ENCODE measurements at places on chromosomes 12 and 14.

DNA sequence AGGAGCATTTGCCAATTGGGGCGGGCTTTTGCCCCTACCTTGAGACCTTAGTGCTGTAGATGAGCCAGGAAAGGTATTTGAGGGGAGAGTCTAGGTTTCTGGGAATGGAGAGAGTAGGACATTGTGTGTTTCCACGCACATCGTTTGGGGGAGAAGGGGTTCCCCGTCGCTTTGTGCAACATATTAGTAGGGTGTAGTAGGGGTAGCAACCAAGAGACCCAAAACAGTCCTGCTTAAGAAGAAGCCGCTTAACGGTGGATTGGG is 694 bp upstream of the PTGES3 start:
- DNase-seq = no peak

- DNase-seq = no peak
These were observed 4.8 kb downstream of the LACRT start for GRCh38 chr12:54629925-54630324.

DNA sequence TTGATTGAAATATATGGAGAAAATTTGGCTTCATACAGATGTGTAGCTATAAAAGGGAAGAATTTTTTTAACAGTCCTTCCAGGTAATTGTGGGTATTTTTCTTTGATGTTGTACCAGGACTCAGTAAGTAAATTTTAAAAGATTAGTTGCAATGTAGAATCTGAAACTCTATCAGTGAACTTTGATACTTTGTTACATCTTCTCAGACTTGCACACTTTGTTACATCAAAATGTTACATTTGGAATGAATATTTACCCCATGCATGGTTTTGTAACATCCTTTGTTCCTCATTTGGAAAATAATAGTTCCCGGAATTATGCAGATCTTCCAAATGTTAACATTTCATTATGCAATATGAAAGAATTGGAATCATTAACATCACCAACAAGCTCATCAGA is 13.8 kb downstream of the MTHFD1 start:
- DNase-seq = no peak

DNA sequence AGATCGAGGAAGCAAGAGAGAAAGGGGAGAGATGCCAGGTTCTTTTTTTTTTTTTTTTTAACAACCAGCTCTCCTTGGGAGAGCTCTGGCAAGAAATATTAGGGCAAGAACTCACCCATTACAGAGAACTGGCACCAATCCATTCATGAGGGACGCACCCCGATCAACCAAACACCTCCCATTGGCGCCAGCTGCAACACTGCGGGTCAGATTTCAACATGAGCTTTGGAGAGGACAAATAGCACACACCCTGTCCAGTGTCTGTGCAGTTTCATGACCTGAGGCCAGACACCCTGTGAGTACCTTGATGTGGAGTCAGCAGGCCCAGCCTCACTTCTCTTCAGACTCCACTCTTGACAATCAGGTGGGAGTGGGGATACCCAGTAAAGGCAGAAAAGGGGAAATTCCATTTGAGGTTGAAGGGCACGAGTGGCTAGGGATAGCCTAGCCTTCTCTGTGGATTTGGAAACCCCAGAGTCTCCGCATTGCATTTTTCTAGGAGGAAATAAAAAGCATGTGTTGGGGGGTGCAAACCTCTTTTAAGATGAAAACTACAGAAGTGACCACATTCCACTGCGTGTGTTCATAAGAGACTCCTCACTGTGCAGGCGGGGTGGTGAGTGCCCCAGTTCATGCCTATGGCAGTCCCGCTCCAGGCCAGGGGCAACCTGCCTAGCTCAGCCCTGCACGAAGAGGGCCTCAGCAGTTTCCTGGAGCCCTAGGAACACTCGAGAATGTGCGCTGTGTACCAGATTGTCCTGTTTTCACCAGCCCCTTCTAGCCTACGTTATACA is 42.4 kb upstream of the GPATCH2L start:
- no peak for DNase-seq

GRCh38 chr12:47383942-47384341 is 304.2 kb upstream of the AMIGO2 start:
- DNase-seq = no peak

DNA sequence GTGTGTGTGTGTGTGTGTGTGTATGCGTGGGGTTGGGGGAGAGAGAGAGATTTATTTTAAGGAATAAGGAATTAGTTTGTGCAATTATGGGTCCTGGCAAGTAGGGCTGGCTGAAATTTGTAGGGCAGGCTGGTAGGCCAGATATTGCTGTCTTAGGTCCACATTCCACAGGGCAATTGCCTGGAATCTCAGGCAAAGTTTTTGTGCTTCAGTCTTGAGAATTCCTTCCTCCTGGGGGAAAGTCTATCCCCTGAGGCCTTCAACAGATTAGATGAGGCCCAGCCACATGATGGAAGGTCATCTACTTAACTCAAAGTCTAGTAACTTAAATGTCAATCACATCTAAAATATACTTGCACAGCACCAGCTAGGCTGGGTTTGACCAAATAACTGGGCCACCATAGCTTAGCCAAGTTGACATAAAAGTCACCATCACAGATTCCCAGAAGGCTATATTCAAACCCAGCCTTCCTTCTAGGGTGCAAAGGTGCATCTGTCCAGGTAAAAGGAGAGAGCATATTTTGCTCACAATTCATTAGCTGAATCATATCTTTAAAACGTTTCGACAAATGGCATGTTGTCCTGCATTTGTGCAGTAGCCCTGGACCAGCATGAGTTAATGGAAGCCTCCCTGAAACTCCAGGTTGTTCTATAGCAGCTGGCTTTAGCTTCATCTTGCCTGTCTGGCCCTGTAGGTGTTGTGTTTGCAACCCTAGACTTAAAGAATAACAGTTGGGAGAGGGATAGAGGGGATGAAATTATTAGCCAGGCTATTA is 63.1 kb downstream of the C14orf132 start:
- DNase-seq = no peak

GRCh38 chr14:63266106-63266505 is 52.6 kb downstream of the GPHB5 start:
- no peak for DNase-seq

- DNase-seq = no peak
These were observed 13.6 kb downstream of the RPS6KL1 start for GRCh38 chr14:74909501-74909900.

- no peak for DNase-seq
These were observed 78.5 kb downstream of the DICER1 start for GRCh38 chr14:95078867-95079266.

DNA sequence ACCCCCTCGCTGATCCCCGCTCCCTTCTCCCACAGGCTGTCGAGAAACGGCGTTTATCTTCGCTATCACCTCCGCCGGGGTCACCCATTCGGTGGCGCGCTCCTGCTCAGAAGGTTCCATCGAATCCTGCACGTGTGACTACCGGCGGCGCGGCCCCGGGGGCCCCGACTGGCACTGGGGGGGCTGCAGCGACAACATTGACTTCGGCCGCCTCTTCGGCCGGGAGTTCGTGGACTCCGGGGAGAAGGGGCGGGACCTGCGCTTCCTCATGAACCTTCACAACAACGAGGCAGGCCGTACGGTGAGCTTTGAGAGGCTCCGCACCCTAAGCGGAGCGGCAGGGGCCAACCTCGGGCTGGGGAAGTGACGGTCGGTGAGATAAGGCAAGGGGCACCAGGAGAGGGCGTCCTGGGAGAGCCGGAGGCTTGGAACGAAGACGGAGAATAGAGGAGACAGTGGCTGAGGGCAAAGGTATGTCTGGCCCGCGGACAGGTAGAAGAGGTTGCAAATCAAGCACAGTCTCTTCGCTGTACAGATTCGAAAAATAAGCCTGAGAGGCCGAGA is 2.3 kb downstream of the WNT1 start:
- no peak for DNase-seq

DNA sequence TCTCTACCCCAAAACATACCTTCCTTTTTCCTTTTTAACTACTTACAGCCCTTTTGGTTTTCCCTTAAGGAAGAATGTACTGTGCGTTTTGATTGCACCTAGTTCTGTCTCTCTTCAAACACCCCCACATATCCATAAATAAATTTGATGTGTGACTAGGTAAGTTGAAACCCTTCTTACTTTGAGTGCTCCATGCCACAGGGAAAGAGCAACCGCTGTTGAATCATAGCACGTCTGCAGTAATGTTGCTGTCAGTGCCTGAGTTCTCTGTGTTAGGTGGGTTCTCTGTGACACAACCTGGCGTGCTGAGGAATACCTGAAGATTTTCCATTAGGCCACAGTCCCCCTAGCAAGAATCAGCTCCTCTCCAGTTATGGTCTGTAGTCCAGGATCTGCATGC is 102.1 kb downstream of the FIGNL2 start:
- DNase-seq = no peak

GRCh38 chr14:94646066-94646465 is 33.9 kb downstream of the SERPINA3 start:
- no peak for DNase-seq

GRCh38 chr12:102504280-102504679 is 23.9 kb upstream of the IGF1 start:
- no peak for DNase-seq

GRCh38 chr14:90842726-90843125 is 26.5 kb upstream of the TTC7B start:
- DNase-seq = no peak

- no peak for DNase-seq
These were observed 259.1 kb downstream of the PCNX1 start for GRCh38 chr14:71166180-71166837.

DNA sequence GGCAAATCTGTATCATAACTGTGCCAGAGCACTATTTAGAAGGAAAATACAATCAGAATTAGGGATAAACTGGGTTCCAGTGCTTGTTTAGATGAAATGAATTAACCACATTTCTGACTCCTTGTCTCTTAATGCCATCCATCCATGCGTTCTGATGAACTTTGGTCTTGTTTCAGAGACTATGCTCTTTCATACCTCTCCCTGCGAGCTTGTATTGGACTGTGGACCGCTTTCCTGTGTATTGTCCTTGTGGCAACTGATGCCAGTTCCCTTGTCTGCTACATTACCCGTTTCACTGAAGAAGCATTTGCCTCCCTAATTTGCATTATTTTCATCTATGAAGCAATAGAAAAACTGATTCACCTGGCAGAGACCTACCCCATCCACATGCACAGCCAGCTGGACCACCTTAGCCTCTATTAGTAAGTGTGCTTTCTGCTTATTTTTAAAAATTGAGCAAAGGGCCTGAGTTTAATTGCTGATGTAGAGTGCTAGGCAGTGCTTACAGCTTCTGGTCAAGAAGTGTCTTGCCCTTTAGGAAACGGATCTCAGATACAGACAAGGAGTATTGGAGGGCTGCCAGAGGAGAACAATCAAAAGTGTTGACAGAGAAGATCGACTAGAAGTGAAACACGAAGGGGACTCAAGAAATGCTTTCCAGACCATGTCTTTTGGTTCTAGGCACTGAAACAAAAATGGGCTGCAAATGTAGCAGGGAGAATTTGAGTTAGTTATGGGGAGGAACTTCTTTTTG is 46.7 kb downstream of the SLC4A8 start:
- no peak for DNase-seq

DNA sequence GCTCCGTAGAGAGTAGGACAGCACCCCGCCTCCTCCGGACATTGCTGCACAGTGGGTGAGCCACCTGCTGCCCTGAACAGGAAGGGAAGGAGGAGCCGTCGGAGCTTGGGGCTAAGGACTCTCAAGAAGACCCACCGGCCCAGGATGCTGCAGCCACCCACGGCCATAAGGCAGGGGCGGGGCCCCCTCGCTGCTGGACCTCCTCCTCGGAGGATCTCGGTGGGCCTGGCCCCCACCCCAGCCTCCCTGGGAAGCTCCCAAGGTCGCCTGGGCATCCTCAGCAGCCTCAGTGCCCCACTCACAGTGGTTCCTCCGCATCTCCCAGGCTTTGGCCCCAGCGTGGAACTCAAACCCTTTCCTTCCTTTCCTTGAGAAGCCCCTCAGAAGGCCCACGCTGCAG is 68.6 kb upstream of the DIO3 start:
- no peak for DNase-seq

GRCh38 chr12:15706010-15706676 is 83.0 kb downstream of the EPS8 start:
- no peak for DNase-seq

GRCh38 chr12:5037795-5038357 is 5.8 kb upstream of the KCNA5 start:
- DNase-seq = no peak

DNA sequence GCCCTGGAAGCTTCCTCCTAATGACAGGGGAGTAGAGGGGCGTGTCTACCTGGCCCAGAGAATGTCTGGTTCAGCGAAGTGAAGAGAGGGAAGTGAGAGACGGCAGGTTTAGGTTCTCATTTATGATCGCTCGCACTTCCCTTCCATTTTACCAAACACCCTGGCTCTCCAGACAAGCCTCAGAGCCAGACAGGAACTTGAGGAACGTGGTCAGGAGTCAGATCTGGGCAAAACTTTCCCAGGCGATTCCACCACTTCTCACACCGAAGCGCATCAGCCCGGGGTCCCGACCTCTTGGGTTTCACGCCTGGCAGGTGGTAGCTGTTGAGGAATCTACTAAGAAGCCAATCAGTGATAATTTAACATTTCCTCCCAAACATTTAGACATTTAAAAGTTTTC is 21.3 kb downstream of the ACTN1 start:
- DNase-seq = no peak

DNA sequence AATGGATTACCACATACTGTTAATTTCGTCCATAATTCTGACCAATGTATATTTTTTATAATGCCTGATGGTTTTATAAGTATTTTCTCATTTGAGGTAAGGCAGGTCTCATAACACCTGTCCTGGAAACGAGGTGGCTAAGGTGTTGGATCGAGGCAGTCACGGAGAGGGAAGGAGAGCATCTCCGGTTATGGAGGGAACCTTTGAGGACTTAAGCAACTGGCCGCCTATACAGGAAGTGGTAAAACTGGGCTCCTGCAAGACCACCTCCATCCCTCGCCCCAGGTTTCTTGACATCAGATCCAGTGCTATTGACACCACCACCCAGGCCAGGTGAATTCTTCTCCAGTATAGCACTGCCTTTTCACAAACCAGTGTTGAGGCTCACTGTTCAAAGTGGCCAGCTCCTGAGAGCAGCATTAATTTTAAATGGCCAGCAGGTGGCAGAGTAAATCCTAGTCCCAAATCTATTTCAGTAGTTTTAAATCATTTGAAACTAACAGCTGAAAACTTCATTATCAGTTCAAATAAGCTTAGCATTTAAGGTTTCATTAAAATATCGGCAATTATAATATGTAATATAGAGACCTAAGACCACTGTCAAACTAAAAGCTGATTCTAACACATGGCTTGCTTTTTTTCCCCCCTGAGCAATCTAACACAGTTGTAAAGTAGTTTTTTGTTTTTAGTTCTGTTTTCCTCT is 100.8 kb downstream of the PPM1A start:
- no peak for DNase-seq

DNA sequence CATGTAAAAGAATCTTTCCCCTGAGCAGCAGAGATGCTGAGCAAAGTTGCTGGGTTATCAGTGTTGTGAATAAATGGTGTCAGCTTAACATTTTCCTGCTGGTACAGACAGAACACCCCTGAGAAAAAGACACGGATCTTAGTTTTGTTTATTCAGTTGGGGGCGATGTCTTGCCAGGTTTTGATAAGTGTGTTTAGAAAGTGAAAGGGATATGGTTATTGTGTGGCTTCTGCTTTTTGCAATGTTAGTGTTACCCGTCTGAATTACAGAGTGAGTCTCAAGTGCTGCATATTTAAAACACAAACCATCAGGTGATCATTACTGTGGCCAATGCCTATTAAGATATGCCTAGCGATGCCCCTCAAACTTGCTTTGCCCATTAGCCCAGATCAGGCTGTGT is 864.6 kb upstream of the SEL1L start:
- no peak for DNase-seq

- no peak for DNase-seq
These were observed 34.7 kb upstream of the DNM1L start for GRCh38 chr12:32644431-32644830.

GRCh38 chr14:91607322-91608047 is 97.4 kb upstream of the PPP4R3A start:
- no peak for DNase-seq

GRCh38 chr12:103834942-103835341 is 6.1 kb downstream of the NT5DC3 start:
- no peak for DNase-seq
